HCT116 (cell line): ENCODE measurements at places on chromosomes 12 and 14. TPM values are rescaled to one million over a fixed set of nuclear protein-coding genes. Genes with fewer than 3 reads are reported as not detected.

DNA sequence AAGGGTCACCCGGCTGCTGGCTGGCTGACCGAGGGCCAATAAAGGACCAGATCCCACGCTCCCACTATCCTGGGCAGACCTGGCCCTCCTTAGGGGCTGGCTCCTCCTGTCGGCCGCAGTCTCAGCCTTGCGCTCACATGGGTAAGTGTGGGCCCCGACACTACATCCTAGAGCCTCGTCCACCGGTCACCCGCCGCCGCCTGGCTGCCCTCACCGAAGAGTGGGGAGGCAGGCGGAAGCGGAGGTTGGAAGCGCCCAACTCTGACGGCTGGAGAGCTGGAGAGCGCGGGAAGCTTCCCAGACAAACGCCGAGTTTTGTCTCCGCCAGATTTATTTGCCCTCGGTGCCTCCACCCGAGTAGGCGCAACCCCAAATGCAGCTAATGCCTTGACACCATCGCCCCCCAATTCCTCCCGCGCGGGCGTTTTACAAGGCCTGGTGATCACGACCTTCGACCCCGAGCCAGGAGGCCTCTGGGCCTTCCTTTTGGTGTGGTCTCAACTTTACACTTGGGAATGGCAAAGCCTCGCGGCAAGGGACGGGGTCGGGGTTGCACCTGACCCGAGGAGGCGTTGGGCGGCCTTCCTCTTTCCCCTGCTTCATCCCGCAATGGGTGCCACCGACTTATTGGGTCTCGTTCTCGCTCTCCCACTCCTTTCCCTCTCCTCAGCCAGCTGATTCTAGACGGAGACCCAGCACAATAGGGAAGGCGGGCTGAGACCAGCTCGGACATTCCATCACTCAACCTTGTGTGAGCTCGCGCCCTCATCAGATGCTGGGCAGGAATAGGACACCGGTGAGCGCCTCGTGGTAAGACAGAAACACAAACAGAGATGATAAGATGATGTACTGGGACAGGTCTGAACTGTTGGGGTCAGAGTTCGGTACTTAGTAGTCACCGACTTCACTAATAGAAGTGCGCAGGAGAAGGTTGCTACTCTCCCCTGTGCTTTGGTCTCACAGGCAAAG, 78.3 kb upstream of the ANO4 start:
- DNase-seq, result no peak
- peak overlapping the region; percentile 45 for H3K4me3 ChIP-seq

DNA sequence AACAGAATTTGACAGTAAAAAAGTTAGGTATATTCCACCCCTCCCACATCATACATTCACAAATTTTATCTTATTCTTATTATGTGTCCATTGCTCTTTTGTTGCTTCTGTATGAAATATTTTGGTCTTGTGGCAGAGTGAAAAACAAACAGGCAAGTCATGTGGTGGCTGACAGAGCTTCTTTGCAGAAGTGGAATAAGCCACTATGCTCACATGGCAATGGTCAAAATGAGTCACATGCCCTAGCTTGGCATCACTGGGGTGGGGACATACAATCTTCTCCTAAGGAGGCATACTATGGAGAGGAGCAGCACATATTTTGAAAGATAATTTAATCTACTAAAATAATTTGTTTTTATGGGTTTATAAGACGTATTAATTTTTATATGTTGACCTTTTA, 27.7 kb upstream of the CMA1 start:
- H3K36me3 ChIP-seq, result no peaks in the 10 kb centered on the region
- no peak for DNase-seq
- H3K4me1 ChIP-seq, result no peaks in the 10 kb centered on the region
- H3K27me3 ChIP-seq, result peaks cover 5% of the 10 kb centered on the region; the same call in 1 of the 2 replicates
- no peak overlapping the region for H3K27ac ChIP-seq
- no peak overlapping the region for H3K4me3 ChIP-seq

The RNF212B gene
- total RNA-seq, result not detected

- no peak for DNase-seq
- H3K27me3 ChIP-seq, result 0 out of 2 replicates have a peak, but pooled peaks cover 5% of the 10 kb centered on the region
- H3K4me1 ChIP-seq, result no peaks in the 10 kb centered on the region
- H3K4me3 ChIP-seq, result no peak overlapping the region
These were observed 821.9 kb downstream of the VRK1 start for GRCh38 chr14:97618917-97619690.

DNA sequence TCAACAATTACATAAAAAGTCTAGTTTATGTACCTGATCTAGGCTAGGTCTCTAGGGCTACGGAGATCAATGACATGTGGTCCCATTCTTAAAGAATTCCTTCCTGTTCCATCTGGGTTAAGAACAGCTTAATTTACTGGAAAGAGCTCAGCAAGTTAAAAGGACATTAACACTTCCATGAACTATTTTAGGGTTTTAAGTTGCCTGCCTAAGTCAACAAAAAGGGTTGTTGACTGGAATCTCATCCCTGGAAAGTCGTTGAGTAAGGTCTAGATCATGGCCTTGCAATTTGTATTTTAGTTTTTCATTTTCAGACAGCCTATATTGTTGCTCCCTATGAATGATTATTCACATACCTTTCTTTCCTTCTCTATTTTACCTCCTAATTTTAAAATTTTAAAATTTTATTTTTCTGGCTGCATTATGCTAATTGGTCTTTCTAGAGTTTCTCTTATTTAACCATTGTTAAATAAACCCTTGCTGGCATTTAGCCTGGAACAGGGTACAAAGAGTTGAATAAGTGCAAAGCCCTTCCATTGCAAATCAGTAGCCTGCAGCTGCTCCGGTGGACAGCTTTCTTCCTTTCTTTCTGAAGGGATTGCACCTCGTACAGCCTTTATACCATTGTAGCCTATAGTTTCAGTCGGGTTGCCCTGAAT, 66.3 kb downstream of the VRK1 start:
- DNase-seq, result no peak
- no peak overlapping the region for H3K27ac ChIP-seq
- H3K4me3 ChIP-seq, result no peak overlapping the region
- no peaks in the 10 kb centered on the region for H3K4me1 ChIP-seq
- no peaks in the 10 kb centered on the region for H3K27me3 ChIP-seq

The TRHDE gene
- 2.9 TPM for total RNA-seq

- H3K27ac ChIP-seq, result no peak overlapping the region
- DNase-seq, result peak; percentile 10
- H3K27me3 ChIP-seq, result no peaks in the 10 kb centered on the region
These were observed 70.0 kb upstream of the VPS33A start for GRCh38 chr12:122336015-122336946.

The ZNF891 gene
- total RNA-seq, result 0.02 TPM

The SLC38A2 gene
- 1,049 TPM for total RNA-seq

GRCh38 chr14:103973354-103973753, 31.0 kb upstream of the RD3L start:
- H3K4me1 ChIP-seq, result no peaks in the 10 kb centered on the region
- H3K36me3 ChIP-seq, result no peaks in the 10 kb centered on the region
- DNase-seq, result no peak
- H3K4me3 ChIP-seq, result no peak overlapping the region
- H3K27me3 ChIP-seq, result no peaks in the 10 kb centered on the region

- no peak overlapping the region for H3K27ac ChIP-seq
- H3K36me3 ChIP-seq, result peaks cover 15% of the 10 kb centered on the region
- no peaks in the 10 kb centered on the region for H3K27me3 ChIP-seq
- DNase-seq, result no peak
These were observed 33.2 kb downstream of the ZNF664 start for GRCh38 chr12:124006085-124006845.

GRCh38 chr12:106794369-106794768, 19.9 kb downstream of the RIC8B start:
- no peak for DNase-seq
- no peaks in the 10 kb centered on the region; the same call in 1 of the 2 replicates for H3K36me3 ChIP-seq
- no peak overlapping the region for H3K4me3 ChIP-seq
- no peaks in the 10 kb centered on the region for H3K4me1 ChIP-seq
- no peak overlapping the region for H3K27ac ChIP-seq

DNA sequence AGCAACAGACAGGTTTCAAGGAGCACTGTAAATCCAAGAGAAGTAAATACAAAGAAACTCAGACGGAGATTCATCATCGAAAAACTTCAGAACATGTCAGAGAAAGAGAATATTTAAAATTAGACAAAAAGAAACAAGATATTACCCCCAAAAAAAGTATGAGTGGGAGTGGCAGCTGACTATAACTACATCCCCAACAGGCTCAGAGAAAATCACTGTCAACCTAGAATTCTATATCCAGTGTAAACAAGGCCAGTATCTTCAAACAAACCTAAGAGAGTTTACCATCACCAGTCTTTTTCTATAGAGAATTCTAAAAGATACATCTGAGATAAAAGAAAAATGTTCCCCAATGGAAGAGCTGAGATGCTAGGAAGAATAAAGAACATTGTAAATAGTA, 39.6 kb downstream of the CRY1 start:
- no peak overlapping the region for H3K27ac ChIP-seq
- DNase-seq, result no peak

- no peak overlapping the region for H3K4me3 ChIP-seq
- no peak for DNase-seq
- H3K27ac ChIP-seq, result no peak overlapping the region
These were observed 106.5 kb downstream of the SAMD4A start for GRCh38 chr14:54673193-54674045.

The TRIAP1 gene
- 40.3 TPM for total RNA-seq

- no peak overlapping the region for H3K4me3 ChIP-seq
- H3K36me3 ChIP-seq, result no peaks in the 10 kb centered on the region
- peak; percentile 70 for DNase-seq
- no peak overlapping the region for H3K27ac ChIP-seq
- H3K27me3 ChIP-seq, result peaks cover 4% of the 10 kb centered on the region; the same call in 1 of the 2 replicates
These were observed 279.4 kb downstream of the FOXN3 start for GRCh38 chr14:89137526-89138163.

- peaks cover 67% of the 10 kb centered on the region for H3K36me3 ChIP-seq
- peaks cover 17% of the 10 kb centered on the region for H3K4me1 ChIP-seq
- DNase-seq, result no peak
- no peak overlapping the region for H3K27ac ChIP-seq
- no peaks in the 10 kb centered on the region for H3K27me3 ChIP-seq
These were observed 11.5 kb downstream of the SLC38A2 start for GRCh38 chr12:46360908-46361666.

DNA sequence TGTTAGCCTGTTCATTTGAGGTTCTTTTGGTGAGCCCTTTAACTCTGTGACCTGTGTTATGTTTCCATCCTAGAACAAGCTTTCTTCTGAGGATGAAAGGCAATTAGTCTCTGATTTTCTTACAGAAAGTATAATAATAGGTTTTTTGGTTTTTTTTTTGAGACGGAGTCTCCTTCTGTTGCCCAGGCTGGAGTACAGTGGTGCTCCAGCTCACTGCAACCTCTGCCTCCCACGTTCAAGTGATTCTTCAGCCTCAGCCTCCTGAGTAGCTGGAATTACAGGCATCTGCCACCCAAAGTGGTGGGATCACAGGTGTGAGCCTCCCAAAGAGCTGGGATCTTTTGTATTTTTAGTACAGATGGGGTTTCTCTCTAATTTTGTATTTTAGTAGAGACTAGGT, 52.7 kb upstream of the SYNE2 start:
- no peaks in the 10 kb centered on the region for H3K36me3 ChIP-seq
- no peak overlapping the region for H3K27ac ChIP-seq
- H3K27me3 ChIP-seq, result no peaks in the 10 kb centered on the region
- no peaks in the 10 kb centered on the region for H3K4me1 ChIP-seq
- H3K4me3 ChIP-seq, result no peak overlapping the region

The CD163L1 gene
- total RNA-seq, result 27.0 TPM

GRCh38 chr14:97057238-97058073, 260.3 kb downstream of the VRK1 start:
- peaks cover 12% of the 10 kb centered on the region; the same call in 1 of the 2 replicates for H3K4me1 ChIP-seq
- no peak overlapping the region for H3K4me3 ChIP-seq
- H3K27me3 ChIP-seq, result no peaks in the 10 kb centered on the region
- no peak for DNase-seq
- no peak overlapping the region for H3K27ac ChIP-seq

DNA sequence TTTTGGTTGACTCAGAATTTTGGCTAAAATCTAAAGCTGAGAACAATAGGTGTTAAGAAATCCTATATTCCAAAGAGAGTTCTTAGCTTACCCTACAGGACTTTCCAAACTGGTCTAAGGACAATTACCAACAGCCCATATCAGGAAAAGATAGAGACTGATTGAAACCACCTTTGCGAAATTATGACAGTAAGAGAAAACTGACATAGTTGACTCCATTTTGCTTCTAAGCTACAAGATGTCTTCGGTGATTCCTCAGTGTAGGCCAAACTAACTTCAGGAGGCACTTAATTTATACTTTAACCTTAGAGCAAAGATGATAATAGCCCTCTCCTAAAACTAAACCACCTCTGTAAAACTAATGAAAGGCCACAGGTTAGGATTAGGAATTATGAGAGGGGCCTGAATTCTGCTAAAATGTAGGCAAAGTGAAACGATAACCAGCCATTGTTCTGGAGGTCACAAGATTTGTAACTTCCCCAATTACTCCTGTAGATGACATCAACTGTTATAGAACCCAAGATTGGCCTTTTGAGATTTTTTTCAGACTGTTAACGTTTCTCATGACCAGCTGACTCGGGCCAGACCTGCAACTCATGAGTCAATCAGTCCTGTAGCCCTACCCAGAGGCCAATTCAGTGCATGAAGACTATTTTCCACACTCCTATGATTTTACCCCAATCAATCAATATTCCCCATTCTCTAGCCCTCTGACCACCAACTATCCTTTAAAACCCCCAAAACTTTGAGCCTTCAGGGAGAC, 43.0 kb downstream of the KLRG1 start:
- H3K4me1 ChIP-seq, result no peaks in the 10 kb centered on the region
- H3K27ac ChIP-seq, result no peak overlapping the region
- no peak overlapping the region for H3K4me3 ChIP-seq

GRCh38 chr14:96102081-96102856, 63.1 kb downstream of the C14orf132 start:
- no peak overlapping the region for H3K4me3 ChIP-seq
- no peaks in the 10 kb centered on the region for H3K36me3 ChIP-seq
- DNase-seq, result no peak
- H3K27me3 ChIP-seq, result 0 out of 2 replicates have a peak, but pooled peaks cover 2% of the 10 kb centered on the region

DNA sequence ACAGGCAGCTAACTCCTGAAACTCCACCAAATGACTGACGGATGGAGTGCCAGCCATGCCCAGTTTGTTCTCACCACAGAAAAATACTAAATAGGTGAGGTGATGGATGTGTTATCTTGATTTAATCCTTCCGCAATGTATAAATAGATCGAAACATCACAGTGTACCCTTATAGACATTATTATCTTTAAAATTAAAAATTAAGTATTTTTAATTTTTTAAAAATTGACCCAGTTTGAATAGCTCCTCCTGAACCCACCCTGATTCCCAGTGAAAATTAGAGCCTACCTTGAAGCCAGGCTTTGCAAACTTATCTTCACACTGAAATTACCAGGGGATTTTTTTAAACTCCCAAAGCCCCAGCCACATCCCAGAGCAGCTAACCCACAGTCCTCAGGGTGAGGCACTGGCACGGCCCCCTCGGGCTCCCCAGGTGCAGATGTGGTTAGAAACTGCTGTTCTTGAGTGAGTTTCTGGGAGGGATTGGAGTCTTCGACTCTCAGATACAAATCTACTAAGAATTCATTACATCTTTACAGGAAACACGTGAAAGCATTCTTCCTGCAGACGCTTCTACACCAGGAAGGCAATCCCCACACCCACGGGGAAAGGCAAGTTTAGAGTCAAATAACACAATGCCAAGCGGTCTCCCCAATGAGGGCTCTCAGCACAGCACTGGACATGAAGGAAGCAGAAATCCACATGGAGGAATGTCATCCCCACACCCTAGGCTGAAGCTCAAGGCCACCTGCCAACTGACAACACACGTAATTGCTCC, 126.4 kb downstream of the RIMBP2 start:
- DNase-seq, result no peak
- no peaks in the 10 kb centered on the region for H3K36me3 ChIP-seq
- no peak overlapping the region for H3K27ac ChIP-seq
- no peak overlapping the region for H3K4me3 ChIP-seq
- H3K27me3 ChIP-seq, result peaks cover 13% of the 10 kb centered on the region; the same call in 1 of the 2 replicates
- H3K4me1 ChIP-seq, result no peaks in the 10 kb centered on the region

GRCh38 chr14:88599326-88599725, 36.5 kb downstream of the ZC3H14 start:
- H3K36me3 ChIP-seq, result peaks cover 53% of the 10 kb centered on the region
- no peak overlapping the region for H3K4me3 ChIP-seq
- no peaks in the 10 kb centered on the region for H3K27me3 ChIP-seq
